ENCODE measurements at places on chromosomes 6 and 20. TPM values are rescaled to one million over a fixed set of nuclear protein-coding genes. Genes with fewer than 3 reads are reported as not detected.

- DNase-seq, result peak; percentile 15
These were observed 593.5 kb upstream of the ARID1B start for GRCh38 chr6:156183678-156184077.

LY6G5B gene
- 0.64 TPM for total RNA-seq

DNA sequence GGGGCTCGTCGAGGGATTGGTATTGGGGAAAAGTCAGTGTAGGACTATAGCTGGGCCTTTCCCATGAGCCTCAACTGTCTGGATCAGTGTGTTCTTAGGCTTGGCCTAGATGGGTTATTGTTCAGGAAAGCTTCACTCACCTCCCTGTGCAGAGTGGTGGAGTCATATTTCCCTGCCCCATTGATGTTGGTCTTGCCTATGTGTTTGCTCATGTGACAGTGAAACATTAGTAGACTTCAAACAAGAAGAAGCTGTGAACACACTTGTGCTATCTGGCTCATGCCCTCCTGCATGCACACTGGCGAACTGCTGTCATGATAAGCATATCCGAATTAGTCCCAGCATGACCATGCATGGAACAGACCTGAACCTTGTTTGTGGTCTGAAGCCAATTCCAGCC is 171.1 kb downstream of the DHX35 start:
- DNase-seq, result no peak

RAMACL gene
- 3.4 TPM for total RNA-seq

BLOC1S5 gene
- total RNA-seq, result 14.6 TPM
